ENCODE measurements at places on chromosomes 11 and 22.

GRCh38 chr11:96127596-96127959 is 203.7 kb upstream of the MTMR2 start:
- no peak for ATAC-seq

- no peak for ATAC-seq
These were observed 11.2 kb downstream of the KCNQ1OT1 start for GRCh38 chr11:2688381-2689231.

DNA sequence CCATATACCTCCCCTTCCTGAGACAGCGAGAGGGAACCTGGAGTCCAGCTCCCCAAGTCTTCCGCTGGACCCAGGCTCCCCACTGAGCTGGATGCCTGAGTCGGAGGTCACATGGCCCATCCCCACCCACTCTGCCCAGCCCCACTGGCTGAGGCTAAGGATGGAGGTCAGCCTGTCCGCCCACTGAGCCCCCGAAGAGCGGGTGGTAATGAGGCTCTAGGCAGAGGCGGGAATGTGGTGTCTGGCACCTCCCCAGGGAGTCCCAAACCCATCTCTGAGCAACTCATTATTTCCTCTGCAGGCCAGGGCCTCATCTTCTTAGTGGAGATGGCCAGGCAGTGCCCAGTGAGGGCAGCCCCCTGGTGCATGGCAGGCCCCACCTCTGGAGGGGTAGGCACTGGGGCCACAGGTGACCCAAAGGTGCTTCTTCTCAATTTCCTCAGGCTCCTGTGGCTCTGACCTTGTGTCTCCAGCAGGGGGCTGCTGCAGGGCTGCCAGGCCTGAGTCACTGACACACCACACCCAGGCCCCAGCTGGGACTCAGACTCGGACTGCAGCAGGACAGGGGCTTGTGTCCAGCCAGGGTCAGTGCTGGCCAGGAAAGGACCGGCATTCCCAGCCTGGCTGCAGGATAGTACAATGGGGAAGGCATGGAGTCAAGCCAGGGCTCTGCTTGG is 10.2 kb upstream of the PDE2A start:
- ATAC-seq = peak; percentile 61

DNA sequence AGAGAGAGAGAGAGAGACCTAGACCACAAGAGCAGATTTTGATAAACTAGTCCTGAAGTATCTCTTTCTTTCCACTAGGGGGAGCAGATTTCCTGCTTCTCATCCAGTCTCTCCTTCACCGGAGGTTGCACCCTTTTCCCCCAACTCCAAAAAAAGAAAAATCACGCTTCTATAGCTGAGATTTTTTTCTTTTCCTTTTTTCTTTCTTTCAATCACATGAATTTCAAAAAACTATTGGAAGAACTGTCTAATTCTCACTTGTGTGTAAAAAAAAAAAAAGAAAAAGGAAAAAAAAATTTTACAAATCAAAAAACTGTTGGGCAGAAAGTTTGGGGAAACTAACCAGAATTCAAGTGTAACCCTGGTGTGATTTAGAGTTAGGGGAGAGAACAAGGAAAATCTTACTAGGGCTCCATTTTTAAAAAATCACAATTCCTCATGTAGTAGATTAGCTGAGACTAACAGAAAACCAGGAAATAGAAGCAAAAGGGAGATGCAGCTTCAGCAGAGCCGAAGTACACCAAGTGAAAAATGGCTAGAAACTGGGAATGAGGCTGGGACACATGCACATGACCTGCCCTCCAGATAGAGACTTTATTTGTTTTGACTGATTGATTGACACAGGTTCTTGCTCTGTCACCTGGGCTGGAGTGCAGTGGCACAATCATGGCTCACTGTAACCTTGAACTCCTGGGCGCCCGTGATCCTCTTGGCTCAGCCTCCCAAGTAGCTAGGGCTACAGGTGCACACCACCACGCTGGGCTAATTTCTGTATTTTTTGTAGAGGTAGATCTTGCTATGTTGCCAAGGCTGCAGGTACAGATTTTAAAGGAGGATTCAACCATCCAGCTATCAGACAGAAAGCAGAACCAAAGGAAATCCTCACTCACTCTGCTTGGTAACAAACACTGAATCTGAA is 27.1 kb downstream of the SDHD start:
- ATAC-seq = peak; percentile 71

DNA sequence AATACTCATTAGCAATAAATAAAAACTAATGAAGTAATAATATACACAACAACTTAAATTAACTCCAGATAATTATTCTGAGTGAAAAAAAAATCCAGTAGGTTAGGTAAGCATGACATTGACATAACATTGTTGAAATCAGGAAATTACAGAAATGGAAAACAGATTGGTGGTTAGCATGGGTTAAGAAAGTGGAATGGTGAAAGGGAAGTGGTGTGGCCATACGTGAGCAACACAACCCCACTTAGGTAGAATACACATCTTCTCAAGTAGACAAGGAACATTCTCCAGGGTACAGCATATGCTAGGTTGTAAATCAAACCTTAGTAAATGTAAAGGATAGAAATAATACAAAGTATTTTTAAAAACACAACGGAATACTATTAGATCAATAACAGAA is 30.2 kb upstream of the CLTCL1 start:
- ATAC-seq = no peak

DNA sequence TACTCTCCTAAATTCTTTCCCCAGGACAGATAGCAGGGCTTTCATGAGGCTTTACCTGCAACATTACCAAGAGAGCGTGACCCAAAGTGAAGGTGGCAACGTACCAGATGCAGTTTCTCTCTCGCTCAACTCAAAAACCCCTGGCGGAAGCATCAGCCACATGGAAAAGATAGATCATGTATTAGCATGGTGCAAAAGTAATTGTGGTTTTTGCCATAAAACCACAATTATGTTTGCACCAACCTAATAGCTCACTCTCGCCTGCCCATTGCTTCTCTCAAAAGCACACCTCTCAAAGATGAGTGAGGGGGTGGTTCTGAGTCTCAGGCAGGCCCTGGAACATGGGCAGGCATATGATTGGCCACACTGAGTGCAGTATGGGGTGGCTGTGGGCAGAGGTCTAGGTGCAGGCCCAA is 7.0 kb downstream of the MS4A6A start:
- ATAC-seq = no peak

GRCh38 chr11:92750794-92751193 is 218.7 kb upstream of the MTNR1B start:
- no peak for ATAC-seq

DNA sequence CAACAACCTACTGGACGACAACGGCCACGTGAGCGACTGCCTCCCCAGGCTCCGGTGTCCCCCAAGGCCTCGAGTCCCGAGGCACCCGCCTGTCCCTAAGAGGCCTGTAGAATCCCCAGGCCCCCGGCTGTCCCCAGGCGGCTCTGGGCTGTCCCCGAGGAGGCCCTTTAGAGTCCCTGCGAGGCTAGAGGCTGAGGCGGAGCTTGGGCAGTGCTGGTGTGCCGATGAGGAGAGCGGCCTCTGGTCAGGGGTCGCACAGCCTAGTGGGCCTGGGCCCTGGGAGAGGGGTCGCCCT is 3.7 kb downstream of the TBX1 start:
- no peak for ATAC-seq

DNA sequence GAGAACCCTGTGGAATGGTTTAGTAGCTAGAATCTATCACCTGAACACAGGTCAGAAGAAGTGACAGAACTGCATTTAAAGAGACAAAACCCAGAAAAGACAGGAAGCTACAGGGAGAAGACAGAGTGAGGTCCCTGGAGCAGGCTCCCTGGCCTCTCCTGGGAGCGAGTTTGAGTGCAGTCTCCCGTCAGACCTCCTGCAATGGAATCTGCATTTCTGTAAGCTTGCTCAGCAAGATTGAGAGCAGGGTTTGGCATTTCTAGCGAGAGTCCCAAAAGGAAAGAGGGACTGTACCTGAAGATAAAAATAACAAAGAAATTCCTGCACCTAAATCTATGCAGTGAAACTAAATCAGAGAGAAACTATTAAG is 74.2 kb downstream of the MORC2 start:
- no peak for ATAC-seq

GRCh38 chr11:6371825-6372224 is 18.4 kb upstream of the SMPD1 start:
- ATAC-seq = no peak

All from esophagus mucosa (tissue), 1 donor.